ENCODE measurements at places on chromosomes 12 and 14.
A peak's percentile ranks its signal among the peaks of the same experiment; 100 is the strongest.

DNA sequence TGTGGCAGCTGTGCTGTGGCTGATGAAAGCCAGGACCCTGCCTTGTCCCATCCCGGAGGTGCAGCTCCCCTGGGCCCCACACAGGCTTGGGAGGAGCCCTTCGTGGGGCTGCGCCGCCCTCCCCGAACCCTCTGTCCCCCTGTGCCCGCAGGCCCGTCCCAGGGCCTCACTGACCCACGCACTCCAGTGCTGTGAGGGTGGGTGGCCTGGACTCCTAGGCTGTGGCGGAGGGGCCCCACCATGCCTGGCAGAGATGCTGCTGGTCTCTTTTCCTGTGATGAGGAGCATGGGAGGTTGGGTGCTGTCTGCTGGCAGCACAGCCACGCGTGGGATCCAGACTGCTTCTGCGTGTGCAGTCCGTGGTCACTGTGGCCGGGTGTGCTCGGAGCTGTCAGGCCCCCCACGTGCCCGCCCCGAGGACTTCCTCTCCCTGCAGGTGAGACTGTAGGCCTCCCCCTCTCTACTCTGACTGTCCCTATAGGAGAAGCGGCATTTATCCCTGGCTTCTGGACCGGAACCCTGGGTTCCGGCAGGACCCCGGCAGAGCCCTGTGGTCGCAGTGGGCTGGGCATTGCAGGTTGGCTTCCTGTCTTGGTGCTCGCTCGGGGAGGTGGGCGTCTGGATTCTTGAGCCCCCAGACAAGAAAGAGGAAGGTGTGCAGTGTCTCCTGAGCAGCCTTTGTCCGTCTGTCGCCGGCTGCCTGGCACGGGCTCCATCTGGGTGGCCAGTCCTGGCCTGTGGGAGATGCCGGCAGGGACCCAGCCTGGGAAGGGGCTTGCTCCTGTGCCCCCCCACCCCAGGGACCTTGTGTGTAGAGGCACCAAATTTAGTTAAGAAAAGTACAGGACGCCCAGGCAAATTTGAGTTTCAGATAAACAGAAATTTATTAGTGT lies 2.3 kb downstream of the MTA1 start:
- peak; percentile 21 for DNase-seq

- DNase-seq: peak; percentile 70
Observed at GRCh38 chr12:122072031-122072970, 6.3 kb upstream of the MLXIP start.

- DNase-seq: no peak
Observed at GRCh38 chr14:55085060-55085660, 33.7 kb downstream of the MAPK1IP1L start.

DNA sequence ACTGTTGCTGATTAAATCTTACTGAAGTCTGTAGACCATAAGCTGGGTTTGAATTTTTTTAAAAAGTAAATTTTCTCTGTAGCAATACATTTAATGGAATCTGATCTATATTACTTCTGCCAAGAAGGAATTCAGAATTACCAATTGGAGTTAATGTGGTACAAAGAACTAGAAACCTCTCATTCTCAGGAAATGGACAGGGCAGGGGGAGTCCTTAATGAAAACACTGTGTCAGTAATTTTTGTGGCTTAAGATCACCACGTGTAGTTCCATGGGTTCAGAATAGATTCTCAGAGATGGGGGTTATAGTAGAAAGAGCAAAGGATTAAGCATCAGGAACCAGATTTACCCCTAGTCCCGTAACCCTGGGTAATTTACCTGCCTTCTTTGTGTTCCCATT lies 30.3 kb downstream of the FBXL14 start:
- no peak for DNase-seq

GRCh38 chr12:128266541-128267130 lies 334 bp upstream of the TMEM132C start:
- DNase-seq: no peak

- DNase-seq: no peak
Observed at GRCh38 chr14:94673781-94674231, 61.6 kb downstream of the SERPINA3 start.

DNA sequence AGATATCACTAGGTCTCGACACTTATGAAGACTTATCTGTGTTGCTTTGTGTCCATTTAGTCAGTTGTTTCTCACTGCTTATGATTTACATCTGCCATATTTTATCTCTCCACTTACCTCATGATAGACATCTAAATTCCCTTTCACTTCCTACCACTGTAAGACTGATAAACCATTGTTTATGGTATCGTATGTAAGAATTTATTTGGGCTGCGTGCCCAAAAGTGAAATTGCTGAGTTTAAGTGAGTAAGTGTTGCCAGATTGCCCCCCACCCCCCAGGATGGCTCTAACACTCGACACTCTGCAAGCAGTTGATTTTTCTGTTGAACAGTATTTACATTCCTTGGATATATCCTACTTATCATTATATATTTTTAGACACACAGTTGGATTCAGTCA lies 69.9 kb upstream of the MON2 start:
- no peak for DNase-seq

DNA sequence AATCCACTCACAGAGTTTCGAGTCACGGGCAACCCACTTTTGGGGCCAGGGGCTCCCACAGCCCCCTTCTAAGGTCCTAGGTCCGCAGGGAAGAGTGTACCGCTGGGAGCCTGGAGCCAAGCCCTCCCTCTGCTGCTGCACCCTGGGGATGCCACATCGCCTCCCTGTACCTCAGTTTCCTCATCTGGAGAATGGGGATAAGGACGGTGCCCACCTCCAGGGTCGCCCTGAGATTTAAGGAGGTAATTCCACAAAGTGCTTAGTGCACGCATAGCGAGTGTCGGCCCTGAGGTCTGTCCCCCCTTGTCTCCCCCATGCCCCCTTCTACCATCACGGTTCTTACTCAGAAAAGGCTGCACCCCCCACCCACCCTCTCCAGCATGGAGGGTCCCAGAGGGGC lies 35.5 kb downstream of the NCOR2 start:
- no peak for DNase-seq

- no peak for DNase-seq
Observed at GRCh38 chr12:112096070-112096469, 12.5 kb downstream of the NAA25 start.

GRCh38 chr12:118183711-118184110 lies 47.8 kb downstream of the PEBP1 start:
- no peak for DNase-seq

- DNase-seq: no peak
Observed at GRCh38 chr12:106275458-106275857, 27.1 kb upstream of the TCP11L2 start.

- no peak for DNase-seq
Observed at GRCh38 chr12:100661300-100661951, 87.9 kb downstream of the GAS2L3 start.

- DNase-seq: no peak
Observed at GRCh38 chr12:97164936-97165335, 257.9 kb downstream of the NEDD1 start.

- DNase-seq: no peak
Observed at GRCh38 chr12:6536894-6537579, 2.7 kb downstream of the GAPDH start.

DNA sequence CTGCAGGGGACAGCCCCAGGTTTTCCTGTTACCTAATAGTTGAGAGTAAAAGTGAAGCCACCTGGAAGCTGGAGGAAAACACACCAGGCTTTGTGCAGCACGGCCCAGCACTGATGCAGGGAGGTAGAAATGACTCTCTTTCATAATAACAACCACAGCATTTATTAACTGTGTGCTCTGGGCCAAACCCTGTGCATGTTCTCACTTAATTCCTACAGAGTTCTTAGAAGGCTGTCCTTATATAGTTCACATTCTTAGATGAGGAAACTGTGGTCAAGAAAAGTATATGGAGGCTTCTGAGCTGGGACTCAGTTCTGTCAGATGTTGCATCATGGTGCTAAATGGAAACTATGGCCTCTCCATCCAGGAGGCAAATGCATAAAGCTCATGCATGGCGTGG lies 100.0 kb downstream of the PAPOLA start:
- DNase-seq: no peak

- no peak for DNase-seq
Observed at GRCh38 chr12:70627677-70628076, 9.6 kb downstream of the PTPRB start.

- no peak for DNase-seq
Observed at GRCh38 chr12:8816448-8817050, 5.9 kb upstream of the A2ML1 start.

- DNase-seq: no peak
Observed at GRCh38 chr12:107164392-107164791, 71.0 kb upstream of the CRY1 start.

GRCh38 chr12:114774197-114774596 lies 90.2 kb upstream of the TBX3 start:
- no peak for DNase-seq

- DNase-seq: no peak
Observed at GRCh38 chr12:113619202-113619601, 147.5 kb upstream of the LHX5 start.

- DNase-seq: no peak
Observed at GRCh38 chr14:47929334-47929733, 253.9 kb upstream of the MDGA2 start.

- no peak for DNase-seq
Observed at GRCh38 chr12:26822026-26822425, 11.0 kb downstream of the ITPR2 start.

DNA sequence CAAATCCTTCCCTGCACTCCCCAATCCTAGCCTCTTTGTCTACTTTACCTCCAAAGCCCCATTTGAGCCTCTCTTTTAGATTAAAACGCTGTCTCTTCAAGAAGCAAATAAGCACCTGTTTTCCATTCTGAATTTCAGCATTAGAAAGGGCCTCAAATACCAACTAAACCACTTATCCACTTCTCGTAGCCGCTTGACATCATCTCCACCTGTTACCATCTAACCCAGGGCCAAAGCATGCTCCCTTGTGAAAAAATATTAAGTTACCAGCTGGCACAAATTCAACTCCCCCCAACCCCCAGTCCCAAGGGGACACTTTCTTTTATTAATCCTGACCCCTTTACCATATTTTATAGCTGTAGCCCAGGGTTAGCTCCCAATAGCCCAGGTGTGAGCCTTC lies 43.1 kb downstream of the GPHB5 start:
- no peak for DNase-seq
